Chondrocyte (in vitro differentiated cells): ENCODE measurements at places on chromosomes 4 and X. TPM values are rescaled to one million over a fixed set of nuclear protein-coding genes. Genes with fewer than 3 reads are reported as not detected.

DNA sequence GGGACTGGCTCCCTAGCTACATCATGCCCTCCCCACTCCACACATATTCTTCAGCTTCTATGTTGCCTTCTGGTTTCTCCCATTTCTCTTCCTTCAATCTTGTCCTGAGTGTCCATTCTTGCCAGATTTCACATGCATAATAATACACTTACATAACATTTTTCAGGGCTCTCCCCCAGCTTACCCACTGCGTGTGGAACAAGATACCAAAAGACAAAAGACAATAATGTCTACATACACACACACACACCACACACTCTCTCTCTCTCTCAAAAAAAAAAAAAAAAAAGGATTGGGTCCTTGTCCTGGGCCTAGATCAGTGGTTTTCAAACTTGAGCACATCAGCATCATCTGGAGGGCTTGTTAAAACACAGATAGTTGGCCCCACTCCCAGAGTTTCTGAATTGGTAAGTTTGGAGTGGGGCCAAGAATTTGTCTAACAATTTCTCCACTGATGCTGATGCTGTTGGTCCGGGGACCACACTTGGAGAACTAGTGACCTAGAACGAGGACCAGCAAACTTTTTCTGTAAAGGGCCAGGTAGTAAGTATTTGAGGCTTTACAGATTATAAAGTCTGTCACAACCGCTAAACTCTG is 6.5 kb upstream of the SMARCA1 start:
- H3K27me3 ChIP-seq: no peaks in the 10 kb centered on the region
- H3K4me1 ChIP-seq: peaks cover 7% of the 10 kb centered on the region
- no peak for DNase-seq
- no peaks in the 10 kb centered on the region for H3K36me3 ChIP-seq

DNA sequence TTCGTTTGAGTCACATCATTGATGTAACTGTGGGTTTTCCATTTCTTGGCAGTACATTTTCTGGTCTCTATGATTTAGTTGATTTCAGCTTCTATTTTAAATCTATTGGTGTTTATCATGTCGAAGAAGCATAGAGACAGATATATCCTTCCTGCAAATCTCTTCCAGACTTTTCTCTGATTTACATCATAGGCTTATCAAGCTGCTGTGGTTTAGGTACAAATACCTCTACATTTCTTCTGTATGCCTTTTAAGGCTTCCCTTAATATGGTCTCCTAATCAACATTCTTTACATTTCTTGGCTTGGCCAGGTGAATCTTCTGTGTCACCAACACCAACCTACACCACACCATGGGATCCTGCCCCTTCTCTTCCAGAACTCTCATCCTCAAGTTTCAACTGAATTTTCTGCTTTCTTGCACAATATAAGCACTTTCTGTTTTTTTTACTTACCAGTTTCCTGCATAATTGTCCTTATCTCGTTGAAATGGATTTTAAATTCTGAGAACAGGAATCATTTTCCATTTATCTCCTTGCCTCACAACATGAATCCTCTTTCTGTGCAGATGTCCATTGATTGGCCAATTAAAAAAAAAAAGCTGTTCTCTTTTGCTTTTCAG is 626.9 kb downstream of the ANKRD50 start:
- H3K4me1 ChIP-seq: peaks cover 10% of the 10 kb centered on the region
- peaks cover 2% of the 10 kb centered on the region for H3K36me3 ChIP-seq
- no peak for DNase-seq
- no peak overlapping the region for H3K4me3 ChIP-seq
- H3K27ac ChIP-seq: no peak overlapping the region

GRCh38 chrX:152960115-152960514 is 33.8 kb downstream of the PNMA5 start:
- H3K4me1 ChIP-seq: peaks cover 13% of the 10 kb centered on the region
- H3K36me3 ChIP-seq: no peaks in the 10 kb centered on the region
- H3K4me3 ChIP-seq: no peak overlapping the region

DNA sequence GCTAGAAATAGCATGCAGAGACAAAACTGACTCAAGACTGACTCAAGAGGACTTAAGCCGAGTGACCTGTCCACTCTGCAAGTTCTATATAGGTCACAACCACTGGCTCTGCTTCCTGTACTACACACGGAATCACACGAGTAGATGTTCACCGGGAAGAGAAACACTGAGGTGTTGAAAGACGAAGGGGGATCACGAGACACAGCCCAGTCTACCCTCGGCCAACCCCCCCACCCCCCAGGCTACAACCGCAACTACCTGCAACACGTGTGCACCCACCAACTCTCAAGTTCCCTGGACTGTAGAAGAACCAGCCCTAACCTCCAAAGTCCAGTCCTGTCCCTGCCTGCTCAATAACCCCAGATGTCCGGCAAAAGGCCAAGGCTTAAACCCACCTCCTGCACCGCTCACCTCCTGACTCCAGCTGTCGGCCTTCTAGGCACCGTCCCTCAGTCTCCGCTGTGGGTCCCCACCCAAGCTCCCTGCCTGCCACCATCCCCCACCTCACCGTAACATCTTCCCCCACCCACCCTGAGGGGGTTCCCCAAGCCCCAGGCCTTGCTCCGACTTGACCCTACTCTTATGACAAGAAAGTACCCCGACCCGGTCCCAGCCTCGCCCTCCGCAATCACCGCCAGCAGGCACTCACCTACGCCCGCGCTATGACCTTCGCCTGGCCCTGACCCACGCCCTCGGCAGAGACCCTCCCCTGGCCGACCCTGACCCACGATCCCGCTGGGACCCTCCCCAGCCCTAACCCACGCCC is 739 bp downstream of the GAK start:
- H3K27me3 ChIP-seq: no peaks in the 10 kb centered on the region
- H3K27ac ChIP-seq: peak overlapping the region; percentile 92
- peak overlapping the region; percentile 86 for H3K4me3 ChIP-seq
- peak; percentile 81 for DNase-seq
- peaks cover 30% of the 10 kb centered on the region for H3K4me1 ChIP-seq

Gene MAMLD1
- total RNA-seq: 6.0 to 9.3 TPM (median 8.8 TPM) in 3 replicates

Gene SRP72
- 98.4 to 129 TPM (median 103 TPM) in 3 replicates for total RNA-seq

DNA sequence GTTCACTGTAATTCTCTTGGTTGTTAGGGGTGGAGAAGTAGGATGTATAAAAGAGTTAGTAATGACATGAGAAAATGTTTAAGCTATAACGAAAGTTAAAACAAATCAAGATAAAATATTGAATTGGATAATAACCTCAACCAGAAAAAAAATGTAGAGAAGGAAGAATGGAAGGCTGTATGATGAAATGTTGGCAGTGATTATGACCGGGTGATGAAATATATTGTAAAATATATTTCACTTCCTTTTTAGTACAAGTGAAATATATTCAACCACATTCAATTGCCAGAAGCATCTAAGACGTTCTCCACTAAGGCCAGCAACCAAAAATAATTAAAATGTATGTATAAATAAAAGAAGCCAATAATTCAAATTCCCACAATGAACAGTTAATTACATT is 309.3 kb upstream of the FGF13 start:
- H3K27me3 ChIP-seq: no peaks in the 10 kb centered on the region
- no peaks in the 10 kb centered on the region for H3K36me3 ChIP-seq
- no peaks in the 10 kb centered on the region for H3K4me1 ChIP-seq
- H3K27ac ChIP-seq: no peak overlapping the region
- no peak for DNase-seq
- no peak overlapping the region for H3K4me3 ChIP-seq

DNA sequence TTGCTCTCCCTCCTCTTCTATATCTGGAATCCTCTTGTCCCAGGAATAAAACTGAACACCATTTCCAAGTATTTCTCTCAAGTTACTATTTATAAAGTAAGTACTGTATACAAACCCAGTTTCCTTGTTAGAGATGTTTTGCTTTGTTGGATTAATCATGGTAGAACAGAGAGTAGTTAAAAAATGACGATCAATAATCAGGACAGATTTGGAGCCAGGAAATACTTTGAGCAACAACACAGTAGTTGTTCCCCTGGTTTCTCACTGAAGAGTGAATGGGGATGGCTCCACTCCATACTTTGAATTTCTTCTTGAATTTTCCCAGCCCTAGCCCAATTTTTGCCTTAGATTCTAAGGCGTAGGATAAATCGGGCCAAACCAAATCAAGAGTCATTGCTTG is 21.4 kb downstream of the MGST2 start:
- H3K4me1 ChIP-seq: peaks cover 24% of the 10 kb centered on the region
- DNase-seq: no peak
- peaks cover 15% of the 10 kb centered on the region for H3K36me3 ChIP-seq
- H3K27ac ChIP-seq: no peak overlapping the region

Gene MAGEA2
- total RNA-seq: not detected in 3 replicates

- DNase-seq: no peak
- H3K27me3 ChIP-seq: no peaks in the 10 kb centered on the region
- peaks cover 60% of the 10 kb centered on the region for H3K4me1 ChIP-seq
- H3K27ac ChIP-seq: peak overlapping the region; percentile 86
- peak overlapping the region; percentile 66 for H3K4me3 ChIP-seq
Observed at GRCh38 chr4:82885410-82885809, 5.5 kb downstream of the SEC31A start.

GRCh38 chr4:8218371-8219031 is 19.4 kb downstream of the SH3TC1 start:
- H3K4me3 ChIP-seq: no peak overlapping the region
- DNase-seq: no peak
- no peaks in the 10 kb centered on the region for H3K36me3 ChIP-seq
- peaks cover 8% of the 10 kb centered on the region for H3K4me1 ChIP-seq
- H3K27ac ChIP-seq: no peak overlapping the region

Gene KIAA1210
- not detected in 3 replicates for total RNA-seq

DNA sequence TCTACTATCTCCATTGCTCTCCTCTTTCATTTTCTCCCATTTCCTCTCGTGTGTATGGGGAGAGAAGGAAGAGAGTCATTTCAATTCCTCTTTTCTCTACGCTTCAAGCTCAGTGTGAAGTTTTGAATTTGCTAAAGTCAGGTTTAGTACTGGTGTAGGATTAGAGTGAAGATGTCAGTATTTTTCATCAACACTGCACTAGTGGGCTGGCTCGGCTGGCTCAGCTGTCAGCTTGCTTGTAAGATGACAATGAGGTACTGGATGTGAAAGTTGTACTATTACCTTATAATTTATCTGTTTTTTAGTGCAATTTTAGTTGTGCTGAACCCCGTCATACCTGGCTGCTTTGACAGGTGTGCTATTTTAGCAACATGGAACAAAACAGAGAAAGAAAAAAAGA is 2.1 kb upstream of the SH2D1A start:
- H3K4me3 ChIP-seq: no peak overlapping the region
- no peaks in the 10 kb centered on the region for H3K36me3 ChIP-seq
- no peaks in the 10 kb centered on the region for H3K4me1 ChIP-seq
- no peaks in the 10 kb centered on the region for H3K27me3 ChIP-seq

DNA sequence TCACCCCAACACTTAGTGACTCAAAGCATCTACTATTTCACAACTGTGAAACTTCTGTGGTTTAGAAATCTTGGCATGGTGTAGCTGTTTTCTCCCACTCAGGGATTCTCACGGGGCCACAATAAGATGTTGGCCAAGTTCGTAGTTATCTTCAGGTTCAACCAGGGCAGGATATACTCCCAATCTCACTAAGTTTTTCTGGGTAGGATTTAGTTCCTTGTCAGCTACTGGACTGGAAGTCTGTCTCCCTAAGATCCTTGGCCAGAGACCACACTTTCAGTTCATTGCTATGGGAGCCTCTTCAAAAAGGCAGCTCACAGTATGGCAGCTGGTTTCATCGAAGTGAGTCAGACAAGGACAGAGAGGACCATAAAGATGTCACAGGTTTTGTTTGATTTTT is 111.7 kb upstream of the PDHA2 start:
- H3K36me3 ChIP-seq: no peaks in the 10 kb centered on the region
- no peak for DNase-seq
- H3K4me1 ChIP-seq: peaks cover 10% of the 10 kb centered on the region

GRCh38 chrX:24782011-24782410 is 88.3 kb downstream of the POLA1 start:
- H3K4me1 ChIP-seq: no peaks in the 10 kb centered on the region
- H3K36me3 ChIP-seq: peaks cover 8% of the 10 kb centered on the region
- H3K27ac ChIP-seq: no peak overlapping the region

DNA sequence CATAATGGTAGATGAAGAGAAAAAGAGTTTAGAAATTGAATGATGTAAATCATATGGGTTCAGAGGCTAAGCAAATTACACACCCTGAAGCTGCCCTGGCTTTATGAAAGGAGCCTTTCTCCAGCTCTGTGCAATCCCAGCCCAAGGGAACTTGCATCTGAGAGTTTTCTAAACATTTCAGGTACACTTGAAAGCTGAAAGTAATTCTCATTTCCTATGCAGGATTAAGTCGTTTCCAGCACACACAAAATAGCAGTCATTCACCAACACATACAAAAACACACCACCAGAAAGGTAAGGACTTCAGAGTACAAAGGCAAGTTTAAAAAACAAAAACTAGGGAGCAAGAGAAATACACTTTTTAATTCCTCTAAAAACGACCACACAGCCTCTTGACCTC is 1.7 kb downstream of the PDGFC start:
- no peaks in the 10 kb centered on the region for H3K27me3 ChIP-seq
- H3K27ac ChIP-seq: peak overlapping the region; percentile 92
- no peak for DNase-seq
- H3K4me1 ChIP-seq: peaks cover 69% of the 10 kb centered on the region

Gene CENPVL3
- 0.17 TPM in 1 of 3 replicates, not detected in the others for total RNA-seq

DNA sequence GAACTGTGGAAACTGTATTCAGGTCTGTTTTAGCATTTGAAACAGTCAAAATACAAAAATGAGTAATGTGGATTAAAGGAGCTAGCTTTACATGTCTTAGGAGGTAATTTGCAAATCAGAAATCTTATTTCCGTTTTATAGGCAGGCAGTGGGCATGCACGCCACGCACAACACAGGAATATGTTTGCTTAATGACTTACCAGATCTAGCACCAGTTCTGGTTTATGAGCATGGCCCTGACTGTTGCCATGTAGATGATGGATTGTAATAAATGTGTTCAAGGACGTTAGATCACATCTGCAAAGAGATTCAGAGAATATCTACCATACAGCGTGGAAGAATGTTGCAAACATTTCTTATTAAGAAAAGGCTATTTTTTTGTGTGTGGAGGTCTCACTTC is 344.5 kb upstream of the NR3C2 start:
- no peak overlapping the region for H3K27ac ChIP-seq
- no peak overlapping the region for H3K4me3 ChIP-seq
- H3K4me1 ChIP-seq: no peaks in the 10 kb centered on the region
- no peaks in the 10 kb centered on the region for H3K36me3 ChIP-seq
- DNase-seq: no peak
- H3K27me3 ChIP-seq: peaks cover 4% of the 10 kb centered on the region

GRCh38 chrX:22950269-22951266 is 49.2 kb upstream of the DDX53 start:
- peaks cover 21% of the 10 kb centered on the region for H3K4me1 ChIP-seq
- H3K27ac ChIP-seq: peak overlapping the region; percentile 81
- no peaks in the 10 kb centered on the region for H3K36me3 ChIP-seq
- H3K4me3 ChIP-seq: no peak overlapping the region
- DNase-seq: no peak
- H3K27me3 ChIP-seq: no peaks in the 10 kb centered on the region

- H3K27ac ChIP-seq: peak overlapping the region; percentile 77
- H3K4me3 ChIP-seq: no peak overlapping the region
- no peaks in the 10 kb centered on the region for H3K36me3 ChIP-seq
Observed at GRCh38 chrX:45598861-45599260, 398.2 kb upstream of the DIPK2B start.
